ENCODE measurements at places on chromosomes 16 and 17.
A peak's percentile ranks its signal among the peaks of the same experiment; 100 is the strongest.

DNA sequence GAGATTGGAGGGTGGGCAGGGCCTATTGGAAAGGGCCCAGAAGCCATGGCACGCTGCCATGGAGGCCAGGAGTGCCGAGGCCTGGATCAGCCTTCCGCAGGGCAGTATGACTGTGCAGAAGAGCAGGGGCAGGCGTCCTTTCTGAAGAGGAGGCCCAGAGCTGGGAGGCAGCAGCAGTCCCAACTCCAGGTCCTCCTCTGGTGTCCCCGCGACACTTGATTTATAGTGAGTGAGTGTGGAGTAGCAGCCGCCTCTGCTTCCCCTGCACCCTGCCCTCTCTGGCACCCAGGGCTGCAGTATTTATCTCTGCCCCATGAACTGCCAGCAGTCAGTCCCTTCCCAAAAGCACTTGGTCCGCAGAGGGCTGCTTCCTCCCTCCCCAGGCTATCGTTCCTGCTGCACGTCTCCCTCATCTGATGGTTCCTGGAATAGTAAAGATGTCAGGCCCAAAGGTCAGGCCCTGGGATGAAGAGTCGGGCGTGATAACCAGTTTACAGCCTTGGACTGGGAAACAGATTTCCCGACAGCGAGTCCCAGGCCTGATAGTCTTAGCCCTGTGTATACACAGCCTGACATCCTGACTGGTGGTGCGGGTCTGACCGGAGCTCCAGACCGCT is 32.9 kb downstream of the PGS1 start:
- no peak for DNase-seq

- DNase-seq: no peak
Measured at GRCh38 chr16:1531638-1531910, 1.9 kb upstream of the TMEM204 start.

GRCh38 chr16:82152196-82152595 is 17.8 kb downstream of the MPHOSPH6 start:
- peak; percentile 1 for DNase-seq

GRCh38 chr16:22052980-22053379 is 39.4 kb upstream of the VWA3A start:
- no peak for DNase-seq

GRCh38 chr16:66592814-66593213 is 11.7 kb upstream of the CMTM3 start:
- no peak for DNase-seq

GRCh38 chr17:54153423-54153822 is 330.7 kb downstream of the KIF2B start:
- no peak for DNase-seq

DNA sequence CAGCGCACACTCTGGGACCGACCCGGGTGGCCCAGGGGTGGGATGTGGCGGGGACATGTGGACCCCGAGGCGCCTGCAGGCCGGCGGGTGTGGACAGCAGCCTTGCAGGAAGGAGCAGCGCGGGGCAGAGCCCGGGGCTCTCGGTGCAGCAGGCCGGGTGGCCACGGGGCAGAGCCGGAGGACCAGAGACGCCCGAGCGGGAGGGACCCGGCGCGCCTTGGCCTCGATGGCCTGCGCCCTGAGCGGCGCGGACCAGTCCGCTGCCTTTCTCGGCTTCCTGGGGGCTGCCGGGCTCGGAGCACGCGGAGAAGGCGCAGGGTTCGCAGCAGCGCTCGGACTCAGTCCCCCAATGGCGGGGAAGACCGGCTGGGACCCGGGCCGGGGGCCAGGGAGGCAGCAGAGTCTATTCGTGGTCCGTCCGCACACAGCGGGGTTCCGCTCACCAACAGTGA is 43.4 kb downstream of the OSBPL7 start:
- DNase-seq: no peak

- no peak for DNase-seq
Measured at GRCh38 chr17:32859857-32860525, 16.9 kb downstream of the MYO1D start.

GRCh38 chr17:17792551-17793377 is 44.0 kb downstream of the SREBF1 start:
- DNase-seq: no peak

DNA sequence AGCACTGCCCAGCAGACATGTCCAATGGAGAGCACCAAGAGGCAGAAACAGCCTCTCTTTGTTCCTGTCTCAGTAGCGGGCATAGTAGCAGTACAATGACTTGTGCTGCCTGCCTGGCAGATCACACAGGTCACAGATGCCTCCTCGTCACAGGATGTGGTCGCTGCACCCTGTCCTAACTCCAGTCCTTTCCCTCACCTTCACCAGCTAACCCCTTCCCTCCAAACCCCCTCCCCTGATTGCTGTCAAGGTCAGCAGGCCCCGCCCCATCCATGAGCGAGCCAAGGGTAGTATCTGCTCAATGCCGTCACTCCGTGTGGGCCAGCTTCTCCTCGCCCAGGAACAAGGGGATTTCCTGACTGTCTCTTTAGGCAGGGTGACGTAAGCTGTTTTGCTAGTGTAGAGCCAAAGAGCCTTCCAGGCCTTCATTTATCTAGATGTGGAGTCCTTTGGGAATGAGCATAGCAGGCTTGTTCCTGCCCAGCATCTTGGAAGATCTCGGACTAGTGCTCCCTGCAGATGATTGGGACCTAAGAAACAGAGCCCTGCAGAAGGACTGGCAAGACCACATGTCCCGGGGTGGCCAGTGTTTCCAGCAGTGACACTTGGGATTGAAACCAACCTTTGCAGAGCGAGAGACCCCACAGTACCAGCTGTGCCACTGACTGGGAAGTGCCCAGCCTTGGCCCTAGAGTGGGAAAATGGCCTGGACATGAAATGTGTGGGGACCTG is 75.9 kb upstream of the TNRC6C start:
- DNase-seq: no peak

DNA sequence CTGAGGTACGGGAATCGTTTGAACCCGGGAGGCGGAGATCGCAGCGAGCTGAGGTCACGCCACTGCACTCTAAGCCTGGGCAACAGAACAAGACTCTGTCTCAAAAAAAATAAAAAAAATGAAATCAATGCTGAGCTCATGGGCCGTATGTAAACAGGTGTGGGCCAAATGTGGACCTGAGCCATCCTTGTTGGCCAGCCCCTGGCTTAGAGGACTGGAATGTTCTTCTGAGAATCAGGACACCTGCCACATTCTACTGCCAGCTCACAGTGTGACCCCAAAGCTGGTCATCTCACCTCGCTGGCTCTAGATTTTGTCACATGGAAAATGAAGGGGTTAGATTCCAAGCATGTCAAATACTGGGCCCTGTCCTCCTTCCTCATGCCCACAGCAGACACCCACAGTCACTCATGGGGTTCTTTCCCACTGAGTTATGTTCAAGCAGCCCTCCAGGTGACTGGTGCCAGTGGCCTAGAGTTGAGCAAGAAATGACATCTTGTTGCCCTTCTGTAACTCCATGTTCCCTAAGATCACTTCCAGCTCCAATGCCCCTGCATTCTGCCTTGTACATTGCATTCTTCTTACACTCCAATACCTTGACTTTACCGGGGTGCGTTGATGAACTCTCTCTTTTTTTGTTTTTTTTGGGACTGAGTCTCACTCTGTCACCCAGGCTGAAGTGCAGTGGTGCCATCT is 110.6 kb downstream of the ABCC1 start:
- no peak for DNase-seq

DNA sequence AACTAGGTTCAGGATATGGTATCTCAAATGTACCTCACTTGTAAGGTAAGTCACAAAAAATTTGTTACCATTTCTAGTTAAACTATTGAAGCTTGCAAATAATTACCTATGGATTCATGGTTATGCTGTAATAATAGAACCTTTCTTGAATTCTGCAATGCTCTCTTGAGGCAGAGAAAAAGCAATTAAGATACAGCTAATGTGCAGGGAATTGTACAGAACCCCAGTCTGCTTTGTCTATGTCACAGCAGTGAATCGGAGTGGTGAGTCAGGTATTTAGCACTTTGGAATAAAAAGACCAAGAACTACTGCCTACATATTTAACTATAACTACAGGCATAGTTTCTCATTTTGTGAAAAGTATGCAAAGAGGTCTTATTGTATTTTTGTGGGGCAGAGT is 228.7 kb upstream of the GOT2 start:
- DNase-seq: no peak

DNA sequence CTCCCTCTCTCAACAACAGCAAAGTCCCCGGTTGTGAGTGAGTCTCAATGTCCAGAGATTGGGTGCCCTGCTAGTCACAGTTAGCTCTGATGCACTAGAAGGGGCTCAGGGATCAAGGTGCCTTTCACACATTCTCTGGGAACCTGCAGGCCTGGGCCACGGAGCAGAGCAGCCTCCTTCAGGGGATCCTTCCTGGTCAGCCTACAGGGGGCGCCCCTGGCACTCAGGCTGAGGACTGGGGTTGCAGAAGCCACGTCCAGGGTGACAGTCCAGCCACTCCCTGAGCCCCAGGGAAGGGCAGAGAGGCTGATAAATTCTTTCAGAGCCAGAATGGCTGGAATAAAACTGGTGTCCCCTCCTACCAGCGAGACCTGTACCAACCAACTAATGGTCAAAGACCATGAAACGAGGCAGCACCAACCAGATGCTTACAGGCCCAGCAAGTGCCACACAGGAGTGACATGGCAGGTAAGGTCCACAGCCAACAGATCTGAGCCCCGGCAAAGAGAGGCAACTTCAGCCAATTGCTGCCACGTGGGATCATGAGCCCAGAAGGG is 43.5 kb downstream of the ST3GAL2 start:
- no peak for DNase-seq

GRCh38 chr16:57539072-57539796 is 2.9 kb upstream of the CCDC102A start:
- DNase-seq: no peak

- DNase-seq: no peak
Measured at GRCh38 chr17:48010193-48010592, 27.4 kb downstream of the COPZ2 start.

DNA sequence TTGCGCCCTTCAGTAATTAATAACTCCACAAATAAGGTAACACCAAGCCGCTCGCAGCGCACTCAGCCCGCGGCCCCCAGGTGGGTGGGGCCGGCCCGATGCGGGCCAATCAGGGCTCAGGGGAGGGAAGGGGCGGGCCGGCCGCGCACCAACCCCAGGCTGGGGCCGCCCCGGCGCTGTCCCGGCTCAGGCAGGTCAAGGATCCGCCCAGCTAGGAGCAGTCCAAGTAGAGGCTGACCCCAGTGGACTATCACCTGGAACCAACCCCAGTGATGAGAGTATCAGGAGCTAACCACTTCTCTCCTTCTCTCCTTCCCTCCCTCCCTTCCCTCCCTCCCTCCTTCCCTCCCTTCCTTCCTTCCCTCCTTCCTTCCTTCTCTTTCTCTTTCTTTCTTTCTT is 110.8 kb downstream of the C16orf78 start:
- no peak for DNase-seq

GRCh38 chr17:43979011-43979410 is 25.3 kb upstream of the PYY start:
- no peak for DNase-seq

DNA sequence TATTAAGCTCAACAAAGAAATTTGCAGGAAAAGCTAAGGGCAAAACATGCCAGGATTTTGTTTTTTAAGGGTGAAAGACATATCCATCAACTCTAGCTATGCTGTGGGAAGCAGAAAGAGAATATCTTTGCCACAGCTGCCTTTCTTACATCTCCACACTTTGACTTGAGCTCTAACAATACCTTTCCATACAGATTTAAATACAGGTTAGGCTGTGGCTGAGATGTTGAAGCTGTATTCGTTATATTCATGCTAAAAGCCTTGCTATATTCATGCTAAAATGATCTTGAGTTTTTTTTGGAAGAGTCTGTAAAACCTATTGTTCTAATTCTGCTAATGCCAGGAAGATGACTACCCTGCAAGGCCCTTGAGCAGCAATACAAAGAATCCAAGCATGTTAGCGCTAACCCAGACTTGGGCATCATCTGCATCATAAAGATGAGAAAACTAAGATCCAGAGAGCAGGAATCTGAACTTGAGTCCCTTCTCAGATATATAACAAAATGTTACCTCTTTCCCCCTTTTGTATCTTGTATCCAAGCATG is 204.8 kb upstream of the C17orf78 start:
- no peak for DNase-seq

GRCh38 chr16:20763461-20764232 is at the start of gene ACSM3:
Gene ACSM3, plus strand, starts transcription at chr16:20764014. Its CDS starts 6,021 bp downstream, at chr16:20770035.
- peak; percentile 59 for DNase-seq

DNA sequence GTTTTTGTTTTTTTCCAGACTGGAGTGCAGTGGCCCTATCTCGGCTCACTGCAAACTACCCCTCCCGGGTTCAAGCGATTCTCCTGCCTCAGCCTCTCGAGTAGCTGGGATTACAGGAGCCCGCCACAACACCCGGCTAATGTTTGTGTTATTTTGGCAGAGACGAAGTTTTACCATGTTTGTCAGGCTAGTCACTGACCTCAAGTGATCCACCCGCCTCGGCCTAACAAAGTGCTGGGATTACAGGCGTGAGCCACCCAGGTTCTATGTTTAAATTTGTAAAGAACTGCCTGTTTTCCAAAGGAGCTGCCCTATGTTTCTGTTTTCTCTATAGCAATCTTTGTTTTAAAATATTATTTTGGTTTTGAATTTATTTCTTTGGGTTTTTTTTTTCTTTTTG is 13.8 kb upstream of the C16orf87 start:
- peak; percentile 69 for DNase-seq

DNA sequence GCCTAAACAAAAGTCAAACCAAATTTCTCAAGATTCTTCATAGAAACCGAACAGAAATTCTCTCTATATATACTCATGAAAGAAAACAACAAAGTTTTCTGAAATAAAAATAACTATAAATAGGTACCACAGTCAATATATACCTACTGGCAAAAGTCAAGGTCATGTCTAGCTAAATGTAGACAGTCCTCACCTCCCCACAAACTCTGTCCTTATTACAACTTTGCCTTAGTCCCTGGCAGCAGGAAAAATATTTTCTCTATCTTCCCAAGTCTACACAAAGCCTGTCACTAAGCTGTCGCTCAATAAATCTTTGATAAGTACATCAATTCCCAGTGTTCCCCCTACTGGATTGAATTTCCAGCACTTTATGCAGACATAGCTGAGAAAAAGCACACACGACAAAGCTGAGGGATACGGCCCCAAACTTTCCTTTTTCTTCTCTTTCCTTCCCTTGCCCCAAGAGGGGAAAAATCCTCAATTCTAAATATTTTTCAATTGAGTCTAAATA is 2.7 kb downstream of the CFAP20 start:
- DNase-seq: no peak

- DNase-seq: no peak
Measured at GRCh38 chr17:79943347-79944241, 92.1 kb downstream of the TBC1D16 start.

DNA sequence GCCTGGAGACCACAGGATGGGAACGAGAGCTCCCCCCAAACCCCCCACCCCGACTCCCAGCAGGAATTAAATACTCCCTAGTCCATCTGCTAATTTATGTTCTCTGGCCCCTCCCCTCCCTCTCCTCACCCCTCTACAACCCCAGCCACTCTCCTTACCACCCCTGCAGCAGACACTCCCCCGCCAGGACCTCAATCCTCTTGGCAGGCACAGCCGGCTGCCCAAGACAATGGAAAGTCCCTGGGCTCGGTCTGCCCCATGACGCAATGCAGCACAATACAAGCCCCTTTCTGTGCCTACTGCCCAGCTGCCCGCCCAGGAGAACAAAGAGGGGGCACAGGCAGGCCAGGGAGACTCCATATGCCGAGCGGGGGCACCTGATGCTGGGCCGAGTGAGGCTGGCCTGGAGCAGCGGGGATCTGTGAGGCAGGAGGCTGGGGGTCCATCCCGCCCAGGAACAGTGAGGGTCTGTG is 30.3 kb upstream of the CDC42EP4 start:
- DNase-seq: no peak

GRCh38 chr17:33416131-33416530 is 123.0 kb upstream of the ASIC2 start:
- DNase-seq: no peak
